MG63 (cell line): ENCODE measurements at places on chromosomes 2 and 18.

- peak; percentile 60 for DNase-seq
These were observed 286.9 kb downstream of the TMX3 start for GRCh38 chr18:68427951-68428401.

DNA sequence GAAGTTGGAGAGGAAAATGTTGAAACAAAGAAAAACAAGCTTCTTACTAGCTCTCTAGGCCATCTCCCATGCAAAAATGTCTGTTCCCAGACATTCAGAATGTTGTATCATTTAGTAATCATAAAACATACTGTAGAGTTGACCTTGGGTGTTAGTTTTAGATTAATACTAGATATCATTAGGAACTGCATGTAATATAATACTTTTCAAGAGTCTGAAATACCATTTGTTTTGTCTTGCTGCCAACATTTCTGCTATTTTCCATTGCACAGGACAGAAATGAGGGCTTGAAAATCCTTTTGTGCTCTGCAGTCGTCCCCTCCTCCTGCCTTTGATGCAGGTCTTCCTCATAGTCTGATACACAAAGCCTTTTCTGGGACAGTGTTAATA is 89.5 kb upstream of the RBMS1 start:
- no peak for DNase-seq

DNA sequence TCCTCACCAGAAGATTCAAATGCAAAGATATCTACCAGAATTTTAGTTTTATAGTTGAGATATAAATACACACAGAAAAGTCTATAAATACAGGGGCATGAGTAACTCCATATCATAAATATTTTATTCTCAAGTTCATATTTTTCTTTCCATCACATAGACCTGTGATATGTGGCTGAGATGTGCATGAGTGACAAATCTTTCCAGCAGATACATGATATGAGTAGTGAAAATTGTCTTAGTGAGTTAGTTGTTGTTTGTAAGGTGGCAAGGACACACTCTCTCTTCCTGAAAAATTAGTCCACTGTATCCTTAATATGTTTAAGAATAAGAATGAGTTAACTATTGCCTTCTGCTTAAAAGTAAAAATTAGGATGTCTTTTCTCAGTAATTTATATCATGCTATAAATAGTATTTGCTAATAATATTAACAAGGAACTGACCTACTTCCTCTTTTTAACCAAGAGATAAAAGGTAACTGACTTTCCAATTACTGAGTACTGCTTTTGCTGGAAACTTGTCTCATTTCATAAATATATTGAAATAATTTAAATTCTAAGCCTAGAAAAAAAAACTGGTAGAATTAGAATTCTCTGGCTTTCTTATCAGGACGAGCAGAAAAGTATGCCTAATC is 85.2 kb upstream of the SESTD1 start:
- DNase-seq = no peak

DNA sequence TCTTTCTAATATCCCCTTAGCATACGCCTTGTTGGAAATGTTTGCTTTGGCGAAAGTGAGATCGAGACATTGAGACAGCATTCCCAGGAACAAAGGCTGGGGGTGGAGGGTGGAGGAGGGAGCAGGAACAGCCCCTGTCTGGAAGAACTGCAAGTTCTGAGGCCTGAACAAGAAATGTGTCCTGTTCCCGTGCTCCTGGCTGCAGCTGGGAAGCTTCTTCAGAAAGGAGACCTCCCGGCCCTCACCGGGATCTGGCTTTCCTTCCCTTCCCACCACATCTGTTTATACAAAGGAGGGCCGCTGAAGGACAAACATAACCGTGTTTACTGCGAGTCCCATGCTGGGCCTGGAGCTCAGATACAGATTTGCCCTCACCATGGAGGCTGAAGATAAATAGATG is 35.9 kb downstream of the AFF3 start:
- no peak for DNase-seq

GRCh38 chr18:69774831-69775230 is 172.8 kb downstream of the CD226 start:
- no peak for DNase-seq

DNA sequence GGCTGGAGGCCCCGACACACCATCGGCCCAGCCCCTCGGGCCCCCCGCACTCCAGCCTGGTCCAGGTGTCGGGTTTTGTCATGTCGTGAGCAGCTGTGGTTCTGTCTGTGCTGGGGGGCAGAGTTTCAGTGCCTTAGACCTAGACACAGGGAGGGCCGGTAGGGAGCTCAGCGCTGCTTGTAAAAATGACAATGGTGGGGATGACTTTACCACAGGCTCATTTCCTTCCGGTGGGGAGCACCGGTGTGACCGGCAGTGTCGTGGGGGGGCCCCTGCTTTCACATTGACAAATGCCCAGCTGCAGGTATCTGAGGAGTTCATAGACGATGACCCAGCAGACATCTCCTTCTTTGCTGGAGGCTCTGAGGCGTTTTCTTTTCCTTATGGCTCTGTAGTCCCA is 66.9 kb downstream of the STK25 start:
- no peak for DNase-seq

GRCh38 chr2:150494234-150494945 is 6.9 kb upstream of the RND3 start:
- no peak for DNase-seq

DNA sequence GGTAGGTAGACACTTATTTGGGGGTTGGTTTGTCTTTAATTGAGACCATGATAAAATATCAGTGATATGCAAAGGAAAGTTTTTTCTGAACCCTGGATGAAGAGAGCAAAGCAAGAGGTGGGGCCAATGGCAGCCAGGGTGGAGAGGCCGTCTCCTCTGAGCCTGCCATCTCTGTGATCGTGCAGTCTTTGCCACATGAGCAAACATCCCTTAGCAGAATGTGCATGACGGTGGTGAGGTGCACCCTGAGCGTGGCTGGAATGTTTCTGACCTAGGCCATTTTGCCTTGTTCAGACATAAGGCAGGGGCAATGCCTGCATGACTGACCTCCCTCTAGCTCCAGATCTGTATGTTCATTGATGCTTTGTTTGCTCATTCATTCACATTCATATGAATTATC is 6.0 kb downstream of the NCK2 start:
- DNase-seq = no peak

DNA sequence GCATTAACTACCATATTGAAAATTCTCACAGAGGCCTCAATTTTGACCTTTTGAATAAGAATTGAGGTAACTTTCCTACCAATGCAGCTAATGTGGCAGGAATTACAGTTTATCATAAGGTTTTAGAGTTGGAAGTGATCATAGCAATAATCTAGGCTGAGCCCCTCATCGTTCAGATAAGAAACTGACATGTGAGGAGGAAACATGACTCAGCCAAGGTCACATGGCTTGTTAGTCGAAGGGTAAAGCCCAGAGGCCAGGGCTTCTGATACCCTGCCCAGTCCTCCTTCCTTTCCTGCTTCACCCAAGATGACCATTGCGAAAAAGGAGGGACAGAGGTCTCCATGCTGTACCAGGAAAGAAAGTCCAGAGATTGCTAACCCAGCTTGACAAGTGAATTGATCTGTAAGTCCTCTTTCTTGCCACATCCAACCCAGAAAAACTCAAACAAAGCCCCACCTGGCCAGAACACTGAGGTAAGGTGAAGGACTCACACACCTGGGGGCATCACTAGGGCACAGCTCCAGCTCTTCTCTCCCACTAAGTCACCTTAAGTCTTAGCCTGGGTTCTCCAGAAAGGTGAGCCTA is 174.8 kb downstream of the EN1 start:
- peak; percentile 35 for DNase-seq

DNA sequence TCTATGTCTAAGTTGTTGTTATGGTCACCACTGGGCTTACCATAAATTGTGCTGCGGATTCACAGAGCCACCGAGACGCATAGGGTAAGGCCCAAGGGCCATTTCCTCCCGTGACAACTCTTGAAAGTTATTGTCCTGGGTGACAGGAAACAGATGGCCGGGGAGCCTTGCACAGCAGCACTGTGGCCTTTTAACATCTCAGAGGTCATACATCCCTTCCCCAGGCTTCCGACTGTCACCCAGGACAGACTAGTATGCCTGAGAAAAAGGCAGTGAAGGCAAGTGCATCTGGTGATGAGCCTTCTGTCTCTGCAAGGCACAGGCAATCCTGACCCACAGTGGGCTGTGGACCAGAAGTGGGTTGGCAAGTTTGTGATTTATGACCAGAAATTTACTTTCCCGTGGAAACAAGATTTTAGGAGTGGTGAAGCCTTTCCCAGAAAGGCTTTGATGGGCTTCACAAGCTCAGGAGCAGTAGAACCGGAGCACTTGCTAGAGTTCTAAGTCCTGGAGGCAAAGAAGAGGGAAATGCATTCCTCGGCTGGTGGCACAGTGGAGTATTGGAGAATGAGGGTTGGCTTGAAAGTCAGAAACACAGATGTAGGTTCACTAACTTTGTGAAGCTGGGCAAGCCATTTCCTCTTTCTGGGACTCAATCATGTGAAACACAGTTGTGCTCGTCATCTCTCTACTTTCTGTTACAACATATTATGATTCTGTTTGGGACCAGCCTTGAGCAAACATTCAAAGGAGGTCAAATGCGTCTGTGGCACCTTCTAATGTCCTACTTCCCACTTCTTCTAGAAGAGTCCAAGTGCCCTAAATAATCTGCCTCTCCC is 2.0 kb upstream of the CAPN14 start:
- no peak for DNase-seq

DNA sequence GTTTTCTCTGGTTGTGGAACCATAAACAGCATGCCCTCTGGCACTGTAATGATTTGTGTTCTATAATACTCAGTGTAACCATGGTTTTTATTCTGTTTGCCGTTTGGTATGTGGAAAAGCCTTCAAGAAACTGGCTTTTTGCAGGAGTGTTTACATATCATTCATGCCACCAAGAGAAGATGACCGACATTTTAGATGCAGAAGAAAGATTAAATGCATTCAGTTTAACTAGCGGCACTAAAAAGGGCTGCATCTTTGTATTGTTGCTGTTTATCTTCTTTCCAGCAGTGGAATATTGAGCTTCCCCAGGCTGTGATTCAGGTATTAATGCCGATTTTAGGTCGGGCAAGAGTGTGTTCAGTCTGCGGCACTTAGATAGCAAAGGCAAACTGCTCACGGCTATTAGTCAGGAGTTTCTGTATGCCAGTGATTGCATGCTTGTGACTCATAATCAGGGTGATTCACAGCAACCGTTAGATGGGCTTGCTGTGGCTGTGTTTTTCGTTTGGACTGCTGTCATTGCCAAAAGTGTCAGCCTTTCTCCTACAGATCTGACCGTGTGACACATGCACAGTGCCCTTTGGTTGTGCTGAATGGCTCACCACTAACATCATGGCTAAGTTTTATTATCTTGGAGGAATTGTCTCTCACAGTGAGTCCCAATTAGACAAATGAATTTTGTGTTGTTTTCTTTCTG is 479.7 kb downstream of the PARD3B start:
- DNase-seq = peak; percentile 88

DNA sequence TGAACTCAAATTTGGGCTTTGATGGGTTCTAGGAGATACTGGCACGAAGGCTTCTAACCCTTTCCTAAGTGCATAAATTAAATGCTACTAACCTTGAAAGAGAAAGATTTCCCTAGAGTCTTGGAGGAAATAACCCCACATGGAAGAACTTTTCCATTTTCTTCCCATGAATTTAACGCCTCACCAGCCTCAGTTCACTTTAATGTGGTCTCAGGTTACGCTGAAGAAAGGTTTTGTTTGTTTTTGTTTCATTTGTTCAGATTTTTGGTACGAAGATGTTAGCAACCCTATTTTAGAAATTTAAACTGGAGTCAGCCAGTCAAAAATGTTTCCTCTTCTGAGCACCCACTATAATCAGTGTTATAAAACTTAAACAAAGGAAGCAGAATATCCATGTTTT is 30.7 kb downstream of the METTL4 start:
- no peak for DNase-seq

DNA sequence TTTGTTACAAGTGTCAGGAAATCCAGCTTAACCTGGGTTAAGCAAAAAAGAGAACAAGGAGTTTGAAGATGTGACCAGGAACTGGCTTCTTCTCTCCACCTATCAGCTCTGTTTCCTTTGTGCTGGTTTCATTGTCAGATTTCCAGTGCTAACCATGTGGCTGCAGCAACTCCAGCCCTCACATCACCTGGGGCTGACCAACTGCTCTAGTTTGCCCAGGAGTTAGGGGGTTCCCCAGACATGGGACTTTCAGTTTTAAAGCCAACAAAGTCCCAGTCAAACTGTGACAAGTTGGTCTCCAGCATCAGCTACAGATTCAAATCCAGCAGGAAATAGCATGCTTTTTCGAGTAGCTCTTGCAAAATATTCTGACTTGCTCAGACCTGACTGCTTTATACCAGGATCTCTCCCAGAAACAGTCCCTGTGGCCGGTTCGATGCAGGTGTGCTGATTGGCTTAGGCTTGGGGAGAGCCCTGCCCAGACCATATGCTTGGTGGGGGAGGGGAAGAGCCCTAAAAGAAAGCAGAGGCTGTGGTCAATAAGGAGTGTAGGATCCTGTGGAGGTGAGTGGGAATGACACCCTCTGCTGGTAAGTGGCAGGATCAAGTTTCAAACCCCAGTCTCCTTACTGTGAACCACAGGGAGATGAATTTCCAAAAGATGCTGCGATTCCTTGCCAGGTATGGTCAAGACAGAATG is 49.5 kb downstream of the KCNE4 start:
- no peak for DNase-seq

- DNase-seq = no peak
These were observed 999.8 kb upstream of the CDH2 start for GRCh38 chr18:29176681-29177080.

DNA sequence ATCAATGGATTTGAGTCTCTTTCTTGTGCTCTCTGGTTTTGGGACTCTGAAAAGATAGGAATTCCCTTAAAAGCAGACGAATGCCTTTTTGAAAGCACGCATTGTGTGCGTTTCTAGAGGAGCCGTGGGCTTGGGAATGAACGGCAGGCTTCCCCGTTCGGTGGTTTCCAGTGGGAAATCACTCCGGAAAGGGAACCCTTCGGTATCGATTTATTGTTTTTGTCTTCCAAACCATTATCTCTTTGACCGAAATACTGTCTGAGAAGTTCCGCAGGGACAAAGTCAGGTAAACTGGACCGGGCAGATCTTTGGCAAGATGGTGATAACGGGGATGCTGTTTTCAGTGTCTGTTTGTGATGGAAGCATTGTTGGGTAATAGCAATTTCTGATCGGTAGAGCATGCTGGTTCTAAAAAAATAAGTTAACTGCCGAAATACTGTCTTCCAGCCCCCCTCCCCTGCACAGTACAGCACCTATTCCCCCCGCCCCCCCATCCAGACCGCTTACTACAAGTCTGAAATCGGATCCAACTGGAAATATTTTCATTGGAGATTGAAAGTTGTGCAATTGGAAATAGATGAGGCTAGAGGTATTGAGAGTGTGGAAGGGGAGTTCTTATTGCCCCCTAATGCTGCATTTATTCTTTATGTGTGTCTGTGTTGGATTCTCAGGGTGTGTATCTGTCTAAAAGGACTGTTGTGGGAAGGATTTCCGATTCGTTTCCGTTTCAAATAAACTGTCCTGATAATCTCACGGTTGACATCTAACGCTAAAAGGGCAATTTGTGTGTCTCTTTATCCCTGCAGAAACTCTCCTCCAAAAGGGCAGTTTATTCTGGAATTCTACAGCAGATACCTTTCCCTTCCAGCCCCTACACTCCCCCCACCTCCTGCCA is 635 bp downstream of the SETBP1 start:
- no peak for DNase-seq

- DNase-seq = no peak
These were observed 513.8 kb downstream of the RNF144A start for GRCh38 chr2:7430869-7431641.
